ENCODE measurements at places on chromosomes 4 and X. TPM values are rescaled to one million over a fixed set of nuclear protein-coding genes. Genes with fewer than 3 reads are reported as not detected.

EFNB1 gene
- 16.9 TPM for total RNA-seq

AADAT gene
- total RNA-seq = 33.1 TPM

GYG2 gene
- 107 TPM for total RNA-seq

FANCB gene
- total RNA-seq = 8.0 TPM

FAM193A gene
- 53.4 TPM for total RNA-seq

DKK2 gene
- 17.0 TPM for total RNA-seq

MSANTD1 gene
- 2.1 TPM for total RNA-seq

ABHD18 gene
- total RNA-seq = 19.9 TPM

ANAPC4 gene
- 48.4 TPM for total RNA-seq

HSFX2 gene
- not detected for total RNA-seq

GRCh38 chr4:33626221-33626620, 2618.1 kb downstream of the ARAP2 start:
- no peak for DNase-seq

DNA sequence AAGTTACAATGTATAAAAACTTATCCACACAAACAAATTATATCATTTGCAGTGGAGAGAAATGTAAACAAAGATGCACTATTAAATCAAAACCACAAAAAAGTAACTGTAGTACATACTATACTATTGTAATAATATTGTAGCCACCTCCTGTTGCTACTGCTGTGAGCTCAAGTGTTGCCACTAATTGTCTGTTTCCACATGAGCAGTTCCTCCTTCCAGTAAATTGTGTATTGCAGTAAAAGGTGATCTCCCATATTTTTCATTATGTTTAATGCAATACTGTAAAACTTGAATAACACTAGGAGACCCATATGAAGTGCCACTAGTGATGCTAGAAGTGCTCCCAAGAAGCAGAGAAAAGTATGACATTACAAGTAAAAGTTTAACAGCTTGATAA, 11.7 kb downstream of the LIN54 start:
- DNase-seq = no peak

DNA sequence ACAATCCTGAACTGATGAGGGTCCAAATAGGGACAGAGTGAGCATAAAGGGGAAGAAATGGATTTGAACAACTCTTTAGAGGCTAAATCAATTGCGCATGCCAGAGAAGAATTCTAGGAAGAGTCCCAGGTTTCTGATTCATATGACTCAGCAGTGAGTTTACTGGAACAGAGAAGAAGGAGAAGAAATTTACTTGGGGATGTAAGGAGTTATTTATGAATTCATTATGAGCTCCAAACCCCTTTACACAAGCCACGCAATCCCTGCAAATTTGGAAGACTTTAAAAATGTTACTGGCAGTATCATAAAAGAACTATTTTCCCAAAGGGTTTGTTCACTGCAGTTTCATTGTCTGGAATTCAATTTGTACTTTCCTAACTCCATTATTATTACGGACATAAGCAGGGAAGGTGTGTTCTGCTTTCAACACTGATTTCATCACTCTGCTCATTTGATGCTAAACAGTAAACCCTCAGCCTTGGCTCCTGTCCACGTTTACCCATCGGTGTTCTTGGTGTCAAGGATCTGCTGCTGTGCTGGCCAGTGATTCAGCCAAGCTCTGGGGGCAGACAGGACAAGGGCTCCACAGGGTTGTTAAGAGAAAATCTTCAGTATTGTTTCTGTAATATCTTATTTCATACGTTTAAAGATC, 273.7 kb downstream of the HNRNPD start:
- DNase-seq = no peak

- DNase-seq = no peak
Observed at GRCh38 chr4:89998469-89999011, 103.9 kb downstream of the MMRN1 start.

DNA sequence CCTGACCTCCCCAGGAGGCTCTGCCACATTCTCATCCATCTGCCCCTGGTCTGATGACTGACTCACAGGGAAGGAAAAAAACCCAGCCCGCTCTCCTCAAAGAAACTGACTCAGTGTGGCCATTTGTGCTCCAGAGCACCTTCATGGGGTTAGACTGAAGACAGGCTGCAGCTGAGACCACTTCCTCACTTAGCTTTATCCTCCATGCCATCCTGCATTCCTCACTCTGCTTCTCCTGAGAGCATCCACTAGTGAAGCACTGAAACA, 35.9 kb upstream of the HPSE start:
- no peak for DNase-seq

GRCh38 chr4:77782102-77782835, 36.9 kb downstream of the CNOT6L start:
- no peak for DNase-seq

GRCh38 chr4:81564025-81564424, 92.3 kb upstream of the RASGEF1B start:
- DNase-seq = no peak

DNA sequence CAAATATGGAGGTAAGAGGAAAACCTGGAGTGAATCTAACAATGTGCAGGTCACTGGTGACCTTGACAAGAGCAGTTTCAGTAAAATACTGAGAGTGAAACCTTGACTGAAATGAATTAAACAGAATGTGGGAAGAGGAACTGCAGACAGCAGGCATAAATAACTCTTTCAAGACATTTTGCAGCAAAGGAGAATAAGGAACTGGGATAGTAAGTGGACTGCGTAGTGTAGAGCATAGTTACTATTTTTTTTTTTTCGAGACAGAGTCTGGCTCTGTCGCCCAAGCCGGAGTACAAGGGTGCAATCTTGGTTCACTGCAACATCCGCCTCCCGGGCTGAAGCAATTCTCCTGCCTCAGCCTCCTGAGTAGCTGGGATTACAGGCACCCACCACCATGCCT, 24.0 kb downstream of the RBMX start:
- DNase-seq = no peak

DNA sequence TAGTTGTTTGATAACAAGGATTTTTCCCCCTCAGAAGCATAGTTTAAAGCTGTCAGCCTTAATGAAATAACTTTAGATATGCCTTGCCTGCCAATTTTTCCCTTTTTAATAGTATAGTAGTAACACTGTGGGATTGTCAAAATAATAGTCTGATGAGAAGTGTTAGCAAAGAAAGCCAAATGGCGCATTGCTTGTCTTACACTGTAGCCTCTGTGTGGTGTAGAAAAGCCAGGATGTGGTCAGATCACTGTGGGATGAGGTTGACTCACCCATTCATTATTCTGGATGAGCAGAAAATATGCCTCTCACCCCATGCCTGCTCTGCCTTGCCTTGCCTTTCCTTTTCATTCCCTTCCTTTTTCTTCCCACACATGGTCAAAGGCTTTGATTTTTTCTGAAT, 257.8 kb upstream of the NRK start:
- DNase-seq = no peak

DNA sequence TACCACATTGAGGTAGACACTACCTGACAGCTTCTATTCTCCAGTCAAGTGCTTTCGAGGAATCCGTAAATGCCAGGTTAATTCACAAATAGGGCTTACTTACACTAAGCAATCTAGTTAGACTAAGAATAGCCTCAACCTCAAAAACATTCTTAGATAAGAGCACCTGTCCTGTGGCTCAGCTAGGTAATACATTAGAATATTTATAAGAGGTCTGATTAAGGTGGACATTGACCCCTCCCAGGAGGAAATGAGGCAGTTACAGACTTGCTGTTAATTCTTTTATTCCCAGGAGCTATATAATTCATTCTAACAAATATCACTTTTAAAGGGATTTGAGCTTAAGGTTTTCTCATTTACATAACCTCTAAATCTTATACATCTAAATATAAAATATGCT, 758.1 kb downstream of the GRID2 start:
- DNase-seq = no peak

GRCh38 chr4:82553020-82553419, 8.8 kb downstream of the TMEM150C start:
- DNase-seq = no peak

- peak; percentile 32 for DNase-seq
Observed at GRCh38 chrX:70030301-70030767, 19.4 kb downstream of the AWAT2 start.

- DNase-seq = no peak
Observed at GRCh38 chr4:8082517-8083055, 76.0 kb downstream of the ABLIM2 start.

DNA sequence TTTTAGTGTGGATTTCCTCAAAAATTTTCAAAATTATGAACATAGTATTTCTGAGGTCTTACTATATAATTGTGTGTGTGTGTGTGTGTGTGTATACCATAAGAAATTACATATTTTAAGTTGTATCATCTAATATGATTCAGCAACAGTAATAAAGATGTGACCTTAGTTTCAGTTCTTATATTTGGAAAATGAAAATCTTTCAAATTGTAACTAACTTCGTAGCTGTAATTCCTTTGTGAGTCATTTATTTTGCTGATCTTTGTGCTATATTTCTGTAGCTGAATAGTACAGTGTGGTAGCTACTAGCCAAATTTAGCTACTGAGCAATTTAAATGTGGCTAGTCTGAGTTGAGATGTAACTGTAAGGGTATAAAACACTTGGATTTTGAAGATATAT, 116.4 kb downstream of the RAP1GDS1 start:
- DNase-seq = no peak

DNA sequence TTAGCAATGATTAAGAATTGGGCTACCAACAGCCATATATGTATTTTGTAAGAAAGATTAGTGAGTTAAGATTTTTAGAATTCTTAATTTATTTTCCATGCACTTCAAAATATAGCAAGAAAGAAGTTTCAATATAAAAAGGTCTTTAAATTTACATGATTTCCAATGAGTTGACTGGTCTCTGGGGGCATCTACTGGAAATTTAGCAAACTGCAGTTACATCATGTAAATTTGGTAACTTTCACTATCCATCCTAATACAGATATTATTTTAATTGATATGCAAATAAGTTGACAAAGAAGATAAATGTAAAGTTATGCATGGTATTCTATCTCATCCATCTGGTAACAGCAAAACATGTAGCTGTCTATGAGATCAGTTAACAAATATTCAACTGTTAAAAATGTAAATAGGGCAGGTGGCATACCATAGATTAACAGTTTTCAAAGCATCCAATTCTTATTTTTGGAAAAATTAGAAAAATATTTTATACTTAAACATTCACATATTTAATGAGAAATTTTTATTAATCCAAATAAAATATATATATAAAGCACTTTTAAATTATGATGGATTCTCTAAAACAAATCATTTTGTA, 29.1 kb downstream of the TTC29 start:
- DNase-seq = no peak

DNA sequence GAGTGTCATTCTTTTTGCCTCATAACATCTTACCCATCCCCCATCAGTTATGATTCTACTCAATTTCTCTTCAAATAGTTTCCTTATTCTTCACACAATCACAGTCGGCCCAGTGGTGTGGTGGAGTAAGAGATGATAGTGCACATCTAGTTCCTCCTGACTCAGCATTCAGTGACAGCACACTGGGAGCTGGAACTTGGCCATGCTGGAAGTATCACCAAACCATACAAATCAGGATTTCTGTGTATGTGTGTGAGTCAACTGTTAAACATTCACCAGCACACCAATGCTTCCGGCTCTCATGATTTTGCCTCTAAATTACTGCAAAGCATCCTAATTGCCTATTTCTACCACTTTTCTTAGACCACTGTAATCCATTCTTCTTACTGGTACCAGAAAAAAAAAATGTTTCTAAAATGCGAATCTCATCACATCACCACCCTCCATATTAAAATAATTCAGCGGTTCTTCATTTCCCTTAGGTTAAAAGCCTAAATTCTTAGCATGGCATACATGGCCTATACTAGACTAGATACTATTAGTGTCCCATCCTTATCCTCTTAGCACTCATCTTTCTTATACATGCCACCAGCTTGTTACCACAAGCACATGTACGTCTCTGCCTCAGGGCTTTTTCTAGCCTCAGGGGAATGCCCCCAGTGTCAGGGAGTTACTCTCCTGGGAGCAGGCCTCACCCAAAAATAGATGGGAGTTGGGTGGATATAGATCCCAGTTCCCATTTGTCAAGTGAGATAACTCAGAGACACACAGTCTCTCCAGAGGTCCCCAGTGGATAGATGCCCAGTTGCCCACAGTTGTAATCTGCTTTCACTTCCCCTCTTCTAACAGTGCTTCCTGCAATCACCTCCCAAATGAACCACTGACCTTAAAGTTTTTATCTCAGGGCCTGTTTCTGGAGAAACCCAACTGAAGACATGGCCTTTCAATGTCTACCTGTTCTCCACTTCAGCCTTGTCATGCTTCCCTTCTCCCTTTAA, 49.2 kb upstream of the DDX53 start:
- no peak for DNase-seq

DNA sequence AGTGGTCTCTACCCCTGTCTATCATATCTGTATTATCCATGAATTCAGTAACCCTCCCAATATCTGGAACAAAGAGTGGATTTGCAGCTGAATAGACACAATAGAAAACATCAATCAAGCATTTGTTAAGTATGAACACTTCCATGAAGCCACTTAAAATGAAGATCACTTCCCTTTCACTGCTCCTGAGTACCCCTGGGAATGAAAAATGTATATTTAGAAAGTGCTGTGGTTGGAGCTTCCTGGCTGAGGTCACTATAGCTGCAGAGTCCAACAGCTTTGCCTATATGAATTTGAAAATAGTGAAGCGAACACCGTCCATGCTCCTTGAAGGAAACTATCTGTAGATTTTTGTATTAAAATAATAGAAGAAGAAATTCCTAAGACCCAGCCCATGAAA, 227.0 kb downstream of the DTHD1 start:
- DNase-seq = no peak

DNA sequence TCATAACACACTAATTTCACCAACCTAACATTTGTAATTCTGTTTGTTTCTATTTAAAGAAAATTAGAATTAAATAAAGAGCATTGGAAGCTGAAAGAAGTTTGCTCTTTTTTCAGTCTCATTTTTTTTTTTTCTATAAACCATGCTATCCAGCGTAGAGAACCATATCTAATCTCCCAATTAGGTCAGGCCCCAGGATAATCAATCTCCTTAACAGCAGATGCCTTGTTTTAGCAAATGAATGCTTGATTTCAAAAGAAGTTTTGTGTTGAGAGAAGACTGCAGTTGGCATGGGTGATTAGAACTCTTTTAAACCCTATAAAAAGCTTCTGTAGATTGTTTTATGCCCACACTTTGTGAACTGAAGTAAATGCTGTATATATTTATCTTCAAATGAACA, 15.6 kb upstream of the MAD2L1 start:
- no peak for DNase-seq

DNA sequence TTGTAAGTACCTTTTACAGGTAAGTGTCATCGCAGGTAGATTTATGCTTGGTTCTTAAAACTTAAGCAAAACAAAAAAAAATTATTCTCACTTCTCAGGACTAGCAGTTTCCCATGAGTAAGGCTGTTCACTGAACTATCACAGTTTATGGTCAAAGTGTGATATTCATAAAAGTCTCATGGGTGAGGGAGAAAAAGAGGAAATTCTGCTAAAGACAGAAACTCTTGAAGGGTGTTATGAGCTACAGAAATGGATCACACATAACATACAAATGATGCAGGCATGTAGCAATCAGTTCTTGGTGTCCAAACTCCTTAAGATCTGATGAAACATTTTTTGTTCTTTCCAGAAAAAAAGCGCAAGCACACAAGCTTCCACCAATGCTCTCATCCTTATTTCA, 8.5 kb downstream of the RAB9A start:
- no peak for DNase-seq
